ENCODE measurements at places on chromosomes 13 and 19.
A peak's percentile ranks its signal among the peaks of the same experiment; 100 is the strongest.

DNA sequence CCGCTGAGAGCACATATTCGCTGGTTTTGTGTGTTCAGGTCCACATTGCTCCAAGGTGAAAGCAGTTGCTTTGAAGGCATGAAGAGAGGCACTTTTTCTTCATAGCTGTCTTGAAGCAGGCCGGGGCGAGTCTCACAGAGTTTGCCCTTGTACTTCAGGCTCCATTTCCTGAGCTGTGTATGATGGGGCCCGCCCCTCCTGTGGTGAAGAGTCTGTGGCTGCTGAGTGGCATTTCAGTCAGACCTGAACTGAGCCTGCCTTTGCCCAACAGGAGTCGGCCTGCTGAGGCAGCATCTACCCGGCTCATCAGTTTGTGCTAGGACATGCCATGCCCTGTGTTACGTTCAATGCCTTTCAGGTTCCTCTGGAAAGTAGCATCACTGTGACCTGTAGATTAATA is 44.4 kb upstream of the C1QTNF9 start:
- no peak for DNase-seq

DNA sequence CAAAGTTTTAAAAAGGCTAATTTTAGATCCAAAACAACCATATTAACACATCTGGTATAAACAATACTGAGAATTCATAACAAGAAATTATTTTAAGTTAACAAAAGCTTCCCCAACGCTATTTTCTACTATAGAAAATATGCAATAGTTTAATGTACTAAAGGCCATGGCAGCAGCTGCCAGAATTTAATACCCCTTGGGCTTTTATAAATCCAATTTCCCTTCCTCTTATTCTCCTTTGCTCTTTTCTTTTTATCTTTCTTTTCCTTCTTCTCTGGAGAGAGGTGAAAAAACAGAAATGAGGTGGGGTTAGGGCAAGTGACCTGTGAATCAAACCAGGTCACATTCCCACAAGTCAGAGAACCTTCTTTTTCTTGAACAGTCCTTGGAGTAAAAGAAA is 58.9 kb downstream of the ENOX1 start:
- no peak for DNase-seq

DNA sequence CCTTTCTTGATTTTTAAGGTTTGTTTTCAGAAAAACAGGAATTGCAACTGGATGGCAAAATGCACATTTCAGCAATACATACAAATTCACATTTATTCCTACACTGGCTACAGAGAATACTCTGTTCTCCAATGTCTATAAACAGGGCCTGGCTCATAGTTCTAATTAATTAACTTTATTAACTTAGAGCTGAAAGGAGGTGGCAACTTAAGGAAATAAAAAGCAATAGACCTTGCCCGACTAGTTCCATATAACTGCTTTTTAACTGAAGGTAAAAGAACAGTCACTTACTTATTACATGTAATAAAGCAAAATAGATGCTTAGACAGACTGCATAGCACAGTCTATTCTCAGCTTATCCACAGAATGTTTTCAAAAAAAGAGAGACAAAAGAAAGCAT is 498.5 kb downstream of the DIAPH3 start:
- no peak for DNase-seq

DNA sequence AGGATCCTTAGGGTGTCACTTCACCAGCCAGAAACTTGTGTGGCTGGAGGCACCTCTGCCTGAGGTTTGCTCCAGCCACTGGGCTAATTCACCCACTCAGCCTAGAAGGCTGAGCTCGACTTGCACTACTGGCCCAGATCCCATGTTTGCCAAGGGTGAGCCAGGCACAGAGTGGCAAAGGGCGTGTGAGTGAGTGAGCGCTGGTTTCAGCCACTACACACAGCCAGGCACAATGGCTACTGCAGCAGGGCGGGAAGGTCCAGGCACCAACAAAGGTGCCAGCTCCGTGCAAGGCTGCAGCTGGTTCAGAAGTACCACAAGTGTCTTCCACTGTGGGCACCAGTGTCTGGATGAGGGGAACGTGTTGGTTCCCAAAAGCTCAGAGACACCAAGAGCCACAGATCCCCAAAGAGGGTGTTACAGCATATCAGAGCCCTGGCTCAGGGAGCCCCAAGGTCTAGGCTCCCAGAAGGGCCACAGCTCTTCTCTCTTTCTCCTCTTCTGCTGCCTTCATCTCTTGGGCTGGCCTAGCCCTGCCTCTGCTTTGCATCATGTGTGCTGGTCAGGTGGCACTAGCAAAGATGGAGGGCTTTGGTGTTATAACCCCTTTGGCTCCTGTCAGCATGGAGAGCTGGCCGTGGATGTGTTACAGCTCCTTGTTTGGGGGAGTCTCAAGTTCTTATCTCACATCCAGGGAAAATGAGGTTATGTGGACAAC is 736.3 kb upstream of the KLHL1 start:
- no peak for DNase-seq

- DNase-seq: no peak
Measured at GRCh38 chr19:411723-412355, 2.9 kb upstream of the C2CD4C start.

DNA sequence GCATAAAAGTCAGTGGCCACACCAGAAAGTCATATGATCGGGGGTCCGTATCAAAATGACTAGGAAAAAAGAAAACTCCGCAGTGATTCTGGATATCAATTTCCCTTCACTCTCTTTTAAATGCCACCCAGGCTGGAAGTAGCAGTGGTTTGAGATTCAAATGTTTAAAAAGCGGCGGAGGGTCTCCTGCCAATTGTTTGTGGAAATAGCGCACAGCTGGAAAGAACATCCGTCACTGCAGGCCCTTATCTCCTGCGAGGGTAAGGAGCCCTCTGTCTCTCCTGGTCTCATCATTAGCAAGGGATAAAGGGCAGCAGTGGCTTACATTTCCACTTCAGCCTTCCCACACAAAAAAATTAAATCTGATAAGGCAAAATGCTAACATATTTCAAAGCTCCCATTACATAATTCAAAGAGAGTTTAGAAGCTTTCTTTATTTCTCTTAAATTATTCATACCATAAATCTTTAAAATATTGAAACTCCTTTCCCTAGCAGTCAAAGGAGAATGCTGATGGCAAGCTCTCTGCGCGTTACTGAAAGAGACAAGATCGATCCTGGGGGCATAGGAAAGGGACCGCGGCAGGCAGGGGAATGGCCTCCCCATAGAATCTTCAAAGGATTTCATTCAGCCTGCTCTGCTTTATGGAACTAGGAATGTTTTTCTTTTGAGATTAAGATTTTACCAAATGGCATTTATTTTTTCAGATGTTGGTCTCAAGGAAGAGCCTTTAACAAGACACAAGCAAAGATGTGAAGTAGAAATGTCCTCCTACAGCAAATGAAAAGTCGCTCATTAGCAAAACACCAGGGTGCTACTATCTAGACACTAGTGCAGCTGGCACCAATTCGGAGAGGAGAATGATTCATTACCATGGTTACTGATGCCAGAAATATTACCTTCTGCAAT is 35.0 kb downstream of the AMER2 start:
- no peak for DNase-seq

GRCh38 chr13:54424344-54424743 is 1395.7 kb downstream of the OLFM4 start:
- no peak for DNase-seq

DNA sequence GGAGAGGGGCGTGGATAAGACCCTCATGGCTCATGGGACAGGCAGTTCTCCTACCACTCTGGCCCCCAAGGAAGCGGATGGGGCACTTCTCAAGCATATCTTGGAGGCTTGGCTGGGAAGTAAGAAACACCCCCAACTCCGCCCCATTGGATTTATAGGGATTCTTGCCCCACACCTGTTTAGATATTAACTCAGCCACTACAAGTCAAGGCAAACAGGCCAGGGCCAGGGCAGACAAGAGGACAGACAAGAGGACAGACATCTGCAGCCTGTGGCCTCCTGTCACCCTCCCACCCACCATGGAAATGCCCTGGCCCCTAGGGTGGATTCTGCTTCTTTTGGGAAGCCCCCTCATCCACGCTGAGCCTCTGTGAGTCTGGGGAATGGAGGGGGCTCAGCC is 24.1 kb downstream of the RDH8 start:
- DNase-seq: no peak

DNA sequence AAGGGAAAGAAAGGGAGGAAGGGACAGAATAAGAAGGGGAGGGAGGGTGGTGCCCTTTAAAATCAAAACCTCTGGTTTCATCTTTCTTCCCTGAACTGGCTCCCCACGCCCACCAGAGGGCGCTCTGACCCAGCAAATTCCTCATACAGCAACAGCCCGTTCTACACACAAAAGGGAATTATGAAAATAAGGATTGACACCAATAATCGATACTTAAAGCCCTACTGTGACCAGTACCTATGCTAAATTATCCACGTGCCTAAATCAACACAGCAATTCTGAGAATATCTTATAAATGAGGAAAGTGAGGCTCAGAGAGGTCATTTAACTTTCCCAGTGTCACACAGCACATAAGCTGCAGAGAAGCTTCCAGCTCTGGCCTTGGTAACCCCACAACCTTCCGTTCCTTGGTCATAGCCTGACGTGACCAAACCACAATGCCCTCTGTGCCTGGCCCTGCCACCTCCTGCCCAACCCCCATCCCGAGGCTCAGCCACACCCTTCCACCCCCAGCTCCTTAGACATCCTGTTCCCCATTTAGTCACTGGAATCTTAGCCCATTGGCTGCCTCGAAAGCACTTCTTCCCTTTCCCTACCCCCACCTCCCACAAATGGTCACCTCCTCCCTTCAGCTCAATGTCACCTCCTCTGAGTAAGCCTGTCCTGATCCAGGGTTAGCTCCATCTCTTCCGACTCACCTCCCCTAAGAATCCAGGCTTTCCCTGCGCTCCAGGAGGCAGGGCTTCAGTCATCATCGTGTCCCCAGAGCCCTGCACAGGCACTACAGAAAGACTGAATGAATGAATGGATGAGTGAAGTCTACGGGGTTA is 34.2 kb upstream of the PNMA8B start:
- DNase-seq: peak; percentile 49

DNA sequence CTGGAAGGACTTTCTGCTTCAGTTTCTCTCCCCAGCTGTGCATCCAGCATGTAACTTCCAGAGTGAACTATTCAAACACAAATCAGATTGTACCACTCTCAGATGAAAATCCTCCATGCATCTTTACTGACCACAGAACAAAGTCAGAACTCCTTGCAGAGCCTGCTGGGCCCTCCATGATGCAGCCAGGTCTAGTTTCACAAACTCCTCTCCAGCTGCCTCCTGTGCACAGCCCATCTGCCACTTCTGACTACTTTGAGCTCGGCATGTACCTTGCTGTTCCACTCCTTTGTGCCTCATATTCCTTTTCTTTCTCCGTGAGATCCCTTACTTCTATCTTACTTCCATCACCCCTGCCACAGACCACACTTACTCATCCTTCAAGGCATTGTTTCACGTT is 31.4 kb downstream of the NALCN start:
- DNase-seq: no peak

DNA sequence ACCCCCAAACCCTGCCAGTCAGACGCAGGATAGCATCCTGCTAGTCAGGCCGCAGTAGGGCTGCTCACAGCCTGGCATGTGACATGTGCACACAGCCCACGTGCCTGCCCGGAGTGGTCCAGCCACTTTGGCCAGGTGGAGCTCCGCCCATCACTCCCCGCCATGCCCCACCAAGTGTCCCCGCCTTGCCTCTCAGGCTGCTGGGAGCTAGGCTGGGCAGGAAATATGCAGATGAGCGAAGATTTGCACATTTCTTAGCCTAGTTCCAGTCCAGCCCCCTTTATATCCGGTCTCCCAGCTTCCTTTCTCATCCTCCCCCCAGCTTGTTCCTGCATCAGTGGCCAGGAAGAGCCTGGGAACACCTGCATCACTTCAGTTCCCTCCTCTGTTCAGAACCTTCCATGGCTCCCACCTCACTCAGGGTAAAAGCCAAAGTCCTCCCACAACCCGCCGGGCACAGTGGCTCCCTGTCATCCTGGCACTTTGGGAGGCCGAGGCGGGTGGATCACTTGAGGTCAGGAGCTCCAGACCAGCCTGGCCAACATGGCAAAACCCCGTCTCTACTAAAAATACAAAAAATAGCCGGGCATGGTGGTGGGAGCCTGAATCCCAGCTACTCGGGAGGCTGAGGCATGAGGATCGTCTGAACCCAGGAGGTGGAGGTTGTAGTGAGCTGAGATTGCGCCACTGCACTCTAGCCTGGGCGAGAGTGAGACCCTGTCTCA is 2.3 kb upstream of the DOCK6 start:
- DNase-seq: no peak

DNA sequence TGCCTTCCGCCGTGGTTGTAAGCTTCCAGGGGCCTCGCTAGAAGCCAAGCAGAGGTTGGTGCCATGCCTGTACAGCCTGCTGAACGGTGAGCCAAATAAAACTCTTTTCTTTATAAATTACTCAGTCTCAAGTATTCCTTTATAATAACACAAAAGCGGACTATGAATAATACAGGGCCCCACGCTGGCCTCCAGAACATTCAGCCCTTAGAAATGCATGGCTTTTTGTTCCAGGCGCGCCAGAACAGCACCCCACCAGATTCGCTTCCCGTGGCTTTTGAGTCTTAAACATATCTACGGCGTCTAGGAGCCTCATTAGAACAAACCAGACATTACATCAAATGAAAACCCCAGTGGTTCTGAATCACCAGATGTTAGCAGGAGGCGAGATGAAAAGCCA is 75.1 kb downstream of the SLC15A1 start:
- DNase-seq: no peak

DNA sequence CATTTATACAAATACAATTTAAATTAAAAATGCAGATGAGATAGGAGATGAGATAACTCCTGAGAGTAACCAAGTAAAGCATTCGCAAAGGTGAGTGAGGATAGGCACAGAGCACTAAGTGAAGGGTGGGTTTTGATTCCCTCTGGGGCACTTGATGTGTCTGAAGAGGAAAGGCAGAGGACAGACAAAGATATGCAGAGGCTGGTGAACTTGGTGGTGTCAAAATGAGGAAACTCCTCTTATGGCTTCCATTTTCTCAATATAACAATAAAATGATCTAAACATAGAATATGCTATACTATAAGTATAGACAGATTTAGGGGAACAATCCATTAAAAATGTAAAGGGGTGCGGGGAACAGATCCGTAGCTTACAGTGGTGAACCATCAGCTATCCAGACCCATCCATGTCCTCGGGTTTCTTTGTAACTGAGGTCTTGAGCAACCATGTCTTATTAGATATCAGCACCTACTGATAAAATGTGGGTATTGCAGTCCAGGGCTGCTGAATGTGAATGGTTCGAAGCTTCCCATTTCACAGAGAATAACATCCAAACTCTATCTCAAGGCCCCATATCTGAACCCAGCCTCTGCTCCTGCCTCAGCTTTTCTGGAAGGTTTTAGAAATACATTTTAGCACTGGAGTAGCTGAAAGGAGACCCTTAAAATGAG is 73.9 kb upstream of the SLC10A2 start:
- no peak for DNase-seq

DNA sequence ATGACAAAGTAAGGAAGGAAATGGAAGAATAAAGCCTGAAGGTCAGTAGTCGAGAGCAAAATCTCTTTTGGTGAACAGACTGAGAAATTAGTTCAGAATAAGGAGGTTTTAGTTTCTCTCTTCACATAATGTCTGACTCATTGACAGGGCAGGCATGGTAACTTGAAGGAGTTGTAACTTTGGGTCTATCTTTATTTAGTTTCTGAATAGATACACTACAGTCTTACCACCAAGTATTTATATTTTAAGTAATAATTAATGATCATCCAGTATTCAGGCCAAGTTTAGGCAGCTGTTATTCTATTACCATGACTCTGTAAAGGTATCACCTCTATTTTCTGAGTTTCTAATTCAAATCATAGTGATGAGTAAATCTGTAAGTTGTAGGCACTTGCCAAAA is 219.9 kb downstream of the SPRY2 start:
- DNase-seq: no peak

GRCh38 chr13:103218253-103218652 is 152.0 kb upstream of the SLC10A2 start:
- no peak for DNase-seq

- no peak for DNase-seq
Measured at GRCh38 chr19:51137792-51138425, 4.2 kb upstream of the SIGLEC7 start.

GRCh38 chr13:76884186-76884906 is 1.9 kb downstream of the KCTD12 start:
- DNase-seq: no peak
